ENCODE measurements at places on chromosomes 5 and 9. TPM values are rescaled to one million over a fixed set of nuclear protein-coding genes. Genes with fewer than 3 reads are reported as not detected.

Gene NIPSNAP3A
- 17.3 TPM for total RNA-seq

Gene LMX1B
- 0.74 TPM for total RNA-seq

Gene ISL1
- not detected for total RNA-seq

Gene LRRC14B
- 107 TPM for total RNA-seq

Gene SPATA31C1
- total RNA-seq: not detected

Gene PCDHB10
- 0.64 TPM for total RNA-seq

Gene MAMDC2
- 8.9 TPM for total RNA-seq

Gene GABRB2
- total RNA-seq: 0.25 TPM

Gene GABRA1
- not detected for total RNA-seq

Gene PLCXD3
- total RNA-seq: 95.3 TPM

Gene BRINP1
- 0.27 TPM for total RNA-seq

Gene GOLGA2
- total RNA-seq: 83.5 TPM

Gene SAPCD2
- total RNA-seq: 0.12 TPM

Gene HTR1A
- not detected for total RNA-seq

Gene CCDC152
- total RNA-seq: 0.77 TPM

Gene SPATA31A3
- not detected for total RNA-seq

Gene PAX5
- not detected for total RNA-seq

Gene PRRT1B
- total RNA-seq: not detected

Gene TEX53
- total RNA-seq: not detected

Gene PCDHGC3
- total RNA-seq: 13.4 TPM

Gene NCS1
- total RNA-seq: 4.1 TPM

Gene TEX48
- total RNA-seq: not detected

Data from left ventricle myocardium superior (tissue), 1 donor.